ENCODE measurements at places on chromosomes 2 and 18. TPM values are rescaled to one million over a fixed set of nuclear protein-coding genes. Genes with fewer than 3 reads are reported as not detected.

DNA sequence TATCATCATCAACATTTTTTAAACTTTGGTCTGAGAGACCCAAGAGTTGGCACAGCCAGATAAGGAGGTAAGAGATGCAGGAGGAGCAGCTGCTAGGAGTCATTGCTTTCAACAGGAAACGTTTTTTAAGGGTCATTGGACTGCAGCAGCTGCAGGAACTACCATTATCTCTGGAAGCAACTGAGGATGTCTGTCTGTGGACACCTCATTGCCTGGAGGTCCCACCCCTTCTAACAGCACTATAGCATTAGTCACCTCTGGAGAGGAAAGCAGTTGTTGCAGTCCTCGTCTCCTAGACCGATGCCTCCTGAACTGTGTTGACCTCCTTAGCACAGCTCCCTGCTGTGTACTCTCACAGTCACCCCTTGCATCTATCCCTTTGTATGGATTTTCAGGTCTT lies 21.5 kb upstream of the FSHR start:
- DNase-seq, result no peak

- no peak for DNase-seq
These were observed 38.5 kb upstream of the PDCL3 start for GRCh38 chr2:100524331-100524730.

DNA sequence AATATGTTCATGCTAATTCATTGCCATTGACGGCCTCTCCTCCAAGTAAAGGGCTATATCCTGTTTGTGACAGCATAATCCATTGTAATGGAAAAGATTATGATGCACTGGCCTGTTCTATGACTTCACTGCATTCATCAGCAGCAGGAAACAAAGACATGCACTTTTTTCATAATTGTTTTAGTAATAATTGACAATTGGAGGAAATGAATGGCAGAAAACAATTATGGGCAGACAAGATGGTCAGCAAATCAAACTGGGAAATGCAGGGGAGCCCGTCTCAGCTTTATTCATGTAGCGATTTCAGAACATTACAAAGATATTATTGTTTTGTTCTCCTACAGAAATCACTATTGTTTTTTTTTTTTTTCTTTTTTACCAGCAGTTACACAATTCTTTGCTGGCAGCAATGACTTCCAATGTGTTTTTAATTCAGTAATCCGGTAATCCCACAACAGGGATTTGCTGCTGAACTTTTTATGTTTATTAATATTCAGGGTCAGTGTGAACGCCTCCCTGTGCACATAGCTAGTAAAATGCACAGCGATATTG lies 33.8 kb upstream of the RASGRP3 start:
- no peak for DNase-seq

GRCh38 chr2:96291751-96292150 lies 13.6 kb downstream of the SNRNP200 start:
- peak; percentile 38 for DNase-seq

DNA sequence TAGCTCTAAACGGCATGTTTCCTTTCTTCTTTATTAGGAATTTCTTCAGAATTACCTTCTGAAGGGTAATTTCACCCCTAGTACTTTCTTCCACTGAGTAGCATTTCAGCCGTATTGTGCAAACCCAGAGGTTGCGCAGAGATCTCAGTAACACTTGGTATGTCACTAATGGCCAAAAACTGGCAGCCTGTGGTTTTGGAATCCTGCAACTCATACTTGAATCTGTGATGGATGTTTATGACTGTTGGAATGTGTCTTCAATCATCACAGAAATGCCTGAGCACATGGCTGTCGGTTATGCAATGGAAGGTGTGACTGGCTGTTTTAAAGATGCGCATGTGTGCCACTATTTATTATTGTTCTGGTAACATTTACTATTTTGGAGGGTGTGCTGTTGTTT lies 100.0 kb downstream of the COLEC12 start:
- peak; percentile 85 for DNase-seq

DNA sequence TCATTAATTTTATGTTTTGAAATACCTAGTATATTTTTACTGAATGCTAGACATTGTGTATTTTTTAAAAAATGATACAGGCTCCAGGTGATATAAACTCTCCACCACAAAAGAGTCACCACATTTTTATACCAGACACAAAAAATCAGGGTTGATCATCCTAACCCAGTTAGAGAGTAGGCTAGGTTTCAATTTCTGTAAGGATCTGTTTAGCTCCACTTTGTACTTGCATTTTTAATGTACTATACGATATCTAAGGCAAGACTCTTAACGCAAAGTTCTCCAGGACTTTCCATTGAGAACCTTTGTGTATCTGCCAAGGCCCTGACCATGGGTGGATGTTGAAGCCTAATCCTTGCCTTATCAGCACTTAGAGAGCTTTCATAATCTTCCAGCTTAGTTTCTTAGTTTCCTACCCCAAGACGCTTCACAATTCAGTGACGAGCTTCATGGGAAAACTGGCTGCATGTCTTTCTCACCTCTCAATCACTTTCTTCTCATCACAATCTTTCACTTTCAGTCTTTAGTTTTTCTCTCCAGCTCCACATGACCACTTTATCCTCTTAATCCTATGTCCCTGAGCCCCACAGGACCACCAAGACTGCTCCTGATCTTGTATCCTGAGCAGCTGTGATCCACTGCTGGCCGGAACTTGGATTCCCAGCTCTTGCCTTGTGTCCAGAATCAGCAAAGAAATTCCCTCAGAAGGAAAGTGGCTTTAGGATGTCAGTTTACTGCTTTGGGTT lies 635.8 kb downstream of the RNF144A start:
- DNase-seq, result no peak

DNA sequence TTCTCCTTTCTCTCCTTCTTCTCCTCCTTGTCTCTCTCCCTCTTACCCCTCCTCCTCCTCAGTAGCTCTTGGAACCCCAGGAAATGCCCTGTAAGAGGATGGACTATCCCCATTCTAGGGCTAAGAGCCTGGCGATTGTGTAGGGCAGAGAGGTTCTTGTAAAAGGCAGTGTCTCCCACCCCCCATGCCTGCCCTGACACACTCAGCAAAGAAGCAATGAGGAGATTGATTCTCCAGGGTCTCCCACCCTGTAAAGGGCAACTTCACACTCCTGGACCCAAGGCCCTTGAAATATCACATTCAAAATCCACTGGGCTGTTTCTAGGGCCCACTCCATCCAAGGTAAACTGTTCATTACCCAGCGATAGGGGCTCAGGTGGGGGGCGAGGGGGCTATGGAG lies 144.1 kb downstream of the INSIG2 start:
- DNase-seq, result no peak

DNA sequence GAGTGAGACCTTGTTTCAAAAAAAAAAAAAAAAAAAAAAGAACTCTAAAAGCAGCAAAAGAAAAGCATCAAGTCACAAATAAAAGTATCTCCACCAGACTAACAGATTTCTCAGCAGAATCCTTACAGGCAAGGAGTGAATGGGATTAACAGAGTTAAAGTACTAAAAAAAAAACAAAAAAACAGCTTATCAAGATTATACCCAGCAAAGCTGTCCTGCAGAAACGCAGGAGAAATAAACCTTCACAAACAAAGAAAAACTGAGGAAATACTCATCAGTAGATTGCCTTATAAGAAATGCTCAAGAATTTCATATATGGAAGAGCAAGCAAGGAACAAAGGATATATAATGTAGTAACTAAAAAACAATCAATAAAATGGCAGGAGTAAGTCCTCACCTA lies 35.6 kb downstream of the USP34 start:
- no peak for DNase-seq

DNA sequence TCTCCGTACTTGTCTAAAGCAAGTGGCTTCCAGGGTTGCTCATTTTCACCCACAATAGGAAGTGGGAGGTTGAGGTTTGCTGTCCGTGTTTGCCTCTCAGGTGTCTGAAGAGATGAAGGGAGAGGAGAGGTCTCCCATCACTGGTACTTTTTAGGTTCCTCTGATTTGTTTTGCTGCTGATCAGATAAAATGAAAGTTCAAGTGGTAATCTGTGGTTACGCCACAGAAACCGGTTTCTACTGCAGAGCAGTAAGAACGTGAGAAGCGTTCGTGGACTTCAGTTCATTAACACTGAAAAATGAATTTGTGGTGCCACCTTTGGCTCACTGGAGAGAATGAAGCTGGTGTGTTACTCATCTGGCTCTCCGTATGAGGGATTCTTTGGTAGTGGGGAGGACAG lies 118.2 kb downstream of the GBX2 start:
- DNase-seq, result no peak

DNA sequence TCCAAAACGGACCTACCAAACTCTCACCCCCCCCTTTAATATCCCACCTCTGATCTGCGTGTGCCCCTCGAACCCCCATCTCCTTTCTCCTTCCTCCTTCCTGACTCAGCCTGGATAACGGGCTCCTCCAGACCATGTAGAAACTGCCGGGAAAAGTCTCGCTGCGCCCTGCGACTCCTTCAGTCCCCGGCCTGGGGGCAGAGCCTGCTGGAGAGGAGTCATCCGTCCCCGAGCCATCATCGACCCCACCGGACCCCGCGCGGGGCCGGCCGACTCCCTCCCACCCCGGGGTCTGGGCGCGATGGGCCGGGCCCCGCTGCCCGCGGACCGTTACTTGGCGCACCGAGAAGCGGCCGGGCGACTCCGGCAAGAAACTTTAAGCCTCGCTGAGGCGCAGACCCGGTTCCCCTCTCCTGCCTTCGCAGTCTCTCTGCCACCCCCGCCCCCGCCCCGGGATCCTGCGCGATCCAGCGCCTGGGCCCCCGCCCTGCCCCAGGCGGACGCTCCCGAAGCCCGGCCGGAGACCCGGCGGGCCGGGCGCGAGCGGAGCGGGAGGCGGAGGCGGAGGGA lies 3.4 kb downstream of the ZEB2 start:
- peak; percentile 44 for DNase-seq

DNA sequence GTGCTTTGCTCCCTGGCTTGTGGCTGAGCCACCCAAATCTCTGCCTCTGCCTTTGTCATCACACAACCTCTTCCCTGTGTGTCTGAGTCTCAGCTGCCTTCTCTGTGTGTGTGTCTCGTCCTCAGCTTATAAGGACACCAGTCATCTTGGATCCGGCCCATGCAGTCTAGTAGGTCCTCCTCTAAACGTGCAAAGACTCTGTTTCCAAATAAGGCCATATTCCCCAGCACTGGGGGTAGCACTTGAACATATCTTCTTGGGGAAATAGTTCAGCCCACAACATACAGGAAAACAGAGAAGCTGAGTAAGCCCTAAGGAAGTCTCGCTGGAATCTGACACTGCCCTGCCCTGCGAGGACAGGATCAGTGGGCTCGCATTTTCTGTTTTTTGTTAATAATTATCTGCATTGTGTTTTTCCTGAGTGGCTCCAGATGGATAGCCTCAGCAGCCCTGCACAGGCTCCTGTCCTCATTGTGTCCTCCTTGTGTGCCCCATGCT lies 42.1 kb downstream of the MTCL1 start:
- peak; percentile 80 for DNase-seq

- peak; percentile 16 for DNase-seq
These were observed 5.4 kb downstream of the CACNB4 start for GRCh38 chr2:152093464-152093863.

- DNase-seq, result no peak
These were observed 10.2 kb upstream of the ARHGAP28 start for GRCh38 chr18:6719098-6719846.

DNA sequence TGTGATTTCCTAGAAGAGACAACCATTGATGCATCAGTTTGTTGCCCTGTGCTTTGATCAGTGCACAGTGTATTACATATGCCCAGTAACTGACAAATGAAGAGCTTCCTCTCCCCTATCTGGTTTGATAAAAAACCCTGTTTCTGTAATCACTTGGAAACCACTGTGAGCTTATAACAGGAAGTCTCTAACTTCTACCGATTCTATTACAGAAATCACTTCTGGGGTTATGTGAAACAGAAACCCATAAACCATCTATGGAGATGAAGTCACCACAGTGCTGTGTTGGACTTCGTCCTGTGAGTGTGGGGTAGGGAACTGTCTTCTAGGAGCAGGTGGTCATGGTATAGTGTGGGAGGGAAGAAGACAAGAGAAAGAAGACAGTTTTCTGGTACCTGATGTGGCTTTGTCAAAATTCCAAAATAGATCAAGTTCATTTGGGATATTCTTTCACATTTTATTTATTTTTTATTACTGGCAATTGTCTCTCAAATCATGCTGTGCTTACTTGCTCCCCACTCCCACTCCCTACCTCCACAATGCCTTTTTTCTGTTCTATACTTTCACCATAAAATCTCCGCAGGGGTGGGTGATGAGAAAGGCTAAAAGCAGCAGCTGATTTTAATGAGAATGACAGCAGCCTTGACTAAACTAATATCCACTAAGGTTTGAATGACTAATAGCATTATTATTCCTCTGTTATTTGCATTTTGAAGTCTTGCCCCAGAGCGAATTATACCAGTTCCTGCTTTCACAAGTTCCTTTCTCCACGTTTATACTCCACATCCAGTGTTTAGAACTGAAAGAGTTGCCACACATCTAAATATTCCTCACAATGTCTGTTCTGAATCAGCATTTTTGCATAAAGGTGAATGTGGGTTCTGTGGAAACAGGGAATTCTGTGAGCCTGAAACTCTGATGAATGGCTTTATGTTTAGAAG lies 41.7 kb upstream of the RND3 start:
- DNase-seq, result peak; percentile 64

DNA sequence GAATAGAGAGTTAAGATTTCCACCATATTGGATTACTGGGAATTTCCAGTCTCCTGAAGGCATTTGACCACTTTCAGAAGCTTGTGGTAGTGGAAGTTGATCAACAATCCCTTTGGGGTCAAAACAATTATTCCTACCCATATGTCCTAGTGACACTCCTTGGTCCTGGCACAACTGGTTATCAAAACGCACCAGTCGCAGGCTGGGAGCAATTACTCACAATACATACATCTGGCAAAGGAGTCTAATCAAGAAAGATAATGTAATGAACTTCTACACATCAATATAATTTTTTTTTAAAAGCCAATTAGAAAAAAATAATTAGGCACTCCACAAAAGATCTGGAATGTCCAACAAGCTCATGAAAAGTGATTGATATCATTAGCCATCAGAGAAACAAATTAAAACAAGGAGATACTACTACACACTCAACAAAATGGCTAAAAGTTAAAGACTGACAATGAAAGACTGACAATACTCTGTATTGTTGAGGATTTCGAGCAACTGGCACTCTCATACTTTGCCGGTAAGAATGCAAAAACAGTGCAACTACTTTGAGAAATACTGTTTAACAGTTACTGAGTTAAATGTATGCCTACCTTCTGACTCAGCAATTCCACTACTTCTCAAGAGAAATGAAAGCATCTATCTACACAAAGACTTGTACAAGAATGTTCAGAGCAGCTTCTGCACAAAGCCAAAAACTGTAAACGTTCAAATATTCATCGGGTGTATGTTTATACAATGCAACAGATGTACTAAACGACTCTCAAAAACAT lies 2.0 kb downstream of the INO80C start:
- DNase-seq, result no peak

- DNase-seq, result no peak
These were observed 231.2 kb downstream of the AGAP1 start for GRCh38 chr2:235725016-235725489.

PLEKHH2 gene
- total RNA-seq, result 0.59 TPM

C2orf49 gene
- 26.2 TPM for total RNA-seq

MAL gene
- total RNA-seq, result not detected

NPPC gene
- total RNA-seq, result 0.59 TPM

KCNE4 gene
- 13.8 TPM for total RNA-seq

HAAO gene
- not detected for total RNA-seq

RIT2 gene
- not detected for total RNA-seq

ICA1L gene
- total RNA-seq, result 2.6 TPM

PLCD4 gene
- 8.5 TPM for total RNA-seq

SLC5A7 gene
- total RNA-seq, result not detected
